ENCODE measurements at places on chromosomes 6 and 20.

GRCh38 chr6:45710304-45710821 lies 305.3 kb downstream of the CLIC5 start:
- no peak for DNase-seq

- DNase-seq: no peak
Measured at GRCh38 chr6:163709693-163710092, 295.2 kb downstream of the QKI start.

GRCh38 chr6:148983101-148983761 lies 236.4 kb downstream of the UST start:
- DNase-seq: no peak

- DNase-seq: no peak
Measured at GRCh38 chr6:112362812-112363570, 15.9 kb downstream of the RFPL4B start.

DNA sequence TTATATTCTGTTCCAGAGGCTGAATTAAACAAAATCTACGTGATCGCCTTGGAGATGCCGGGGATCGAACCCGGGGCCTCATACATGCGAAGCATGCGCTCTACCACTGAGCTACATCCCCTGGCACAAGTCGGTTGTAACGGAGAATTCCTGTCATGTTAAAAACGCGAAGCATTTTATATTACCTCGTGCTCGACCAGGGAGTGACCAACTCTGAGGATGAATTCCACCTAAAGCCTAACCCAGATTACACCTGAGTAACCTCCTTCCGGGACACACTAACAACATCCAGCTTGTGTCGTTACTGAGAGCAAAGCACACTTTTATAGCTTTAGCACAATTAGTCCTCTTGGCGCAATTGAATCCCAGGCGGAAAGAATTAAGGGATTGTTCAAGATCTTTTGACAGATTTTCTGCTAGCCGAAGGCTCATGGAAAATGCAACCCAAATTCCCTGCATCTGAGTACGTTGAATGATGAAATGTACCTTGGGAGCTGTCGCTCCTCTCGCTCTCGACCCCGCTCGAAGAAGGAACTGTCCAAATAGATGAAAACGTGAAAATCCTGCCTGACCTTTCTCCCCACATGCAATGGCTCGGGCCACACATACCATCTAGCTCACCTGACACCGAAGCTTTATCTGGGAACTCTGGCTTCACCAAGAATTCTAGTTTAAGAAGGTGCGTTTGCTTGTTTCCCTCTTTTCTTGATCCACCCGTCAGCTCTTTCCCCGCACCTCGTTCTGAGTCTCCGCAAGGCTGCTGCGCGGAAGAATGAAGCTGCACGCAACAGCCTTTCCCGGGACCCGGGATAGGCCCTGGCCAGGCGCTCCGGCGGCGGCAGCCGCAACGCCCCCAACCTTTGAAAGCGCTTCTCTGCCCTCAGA lies 148.3 kb downstream of the GPX5 start:
- DNase-seq: peak; percentile 50

GRCh38 chr6:11848852-11849731 lies 70.5 kb upstream of the ADTRP start:
- DNase-seq: no peak

DNA sequence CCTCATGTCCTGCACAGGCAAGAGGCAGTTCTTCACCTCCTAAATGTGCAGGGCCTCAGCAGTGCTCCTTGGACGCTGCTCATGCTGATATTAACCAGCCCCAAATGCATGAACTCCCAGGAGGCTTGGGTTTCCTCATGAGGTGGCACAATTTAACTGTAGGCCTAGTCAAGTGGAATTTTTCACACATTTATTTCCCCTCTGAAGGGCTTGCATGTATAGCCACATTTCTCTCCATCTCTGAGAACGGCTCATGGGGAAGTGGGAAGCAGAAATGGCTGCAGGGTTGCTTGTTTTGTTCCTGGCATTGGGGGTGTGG lies 72.8 kb upstream of the PAX1 start:
- no peak for DNase-seq

- DNase-seq: peak; percentile 55
Measured at GRCh38 chr6:160088069-160088783, 33.4 kb upstream of the SLC22A1 start.

DNA sequence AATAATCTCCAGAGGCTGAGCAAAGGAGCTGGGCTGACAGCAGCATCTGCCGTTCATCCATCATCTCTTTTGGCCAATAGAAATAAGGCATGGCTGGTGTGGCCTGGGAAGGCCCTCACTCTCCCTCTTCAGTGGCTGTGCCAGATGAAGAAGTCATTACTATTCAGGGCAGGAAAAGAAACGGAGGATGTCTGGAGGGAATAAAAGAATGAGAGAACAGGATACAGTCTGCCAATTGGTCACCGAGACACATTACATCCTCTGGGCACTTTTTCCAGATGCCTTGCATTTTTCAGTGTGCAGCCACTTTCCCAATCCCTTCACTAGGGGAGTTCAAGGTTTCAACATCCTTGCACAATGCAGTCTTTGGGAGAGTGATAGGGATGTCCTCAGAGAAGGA lies 32.2 kb upstream of the VGLL2 start:
- no peak for DNase-seq

Data from endothelial cell (in vitro differentiated cells).